ENCODE measurements at places on chromosomes 7 and 10.

DNA sequence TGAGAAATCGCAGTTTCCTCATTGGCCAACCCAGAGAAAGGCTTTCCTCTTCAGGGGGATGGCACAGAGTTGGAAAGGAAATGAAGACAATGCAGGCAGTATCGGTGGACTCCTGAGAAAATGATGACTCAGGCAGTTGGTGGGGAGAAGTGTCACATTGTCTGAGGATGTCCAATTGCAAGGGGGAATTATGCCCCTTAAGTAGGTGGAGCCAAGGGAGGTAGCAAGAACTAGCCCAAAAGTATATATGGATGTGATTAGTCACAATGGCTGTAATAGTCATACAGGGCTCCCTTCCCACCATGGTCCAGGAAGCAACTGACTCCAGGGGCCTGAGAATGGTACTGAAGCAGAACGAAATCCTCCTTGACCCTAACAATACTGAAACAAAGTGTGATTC, 58.3 kb upstream of the EGFR start:
- no peak for DNase-seq

GRCh38 chr7:45590679-45591057, 16.5 kb downstream of the ADCY1 start:
- no peak for DNase-seq

DNA sequence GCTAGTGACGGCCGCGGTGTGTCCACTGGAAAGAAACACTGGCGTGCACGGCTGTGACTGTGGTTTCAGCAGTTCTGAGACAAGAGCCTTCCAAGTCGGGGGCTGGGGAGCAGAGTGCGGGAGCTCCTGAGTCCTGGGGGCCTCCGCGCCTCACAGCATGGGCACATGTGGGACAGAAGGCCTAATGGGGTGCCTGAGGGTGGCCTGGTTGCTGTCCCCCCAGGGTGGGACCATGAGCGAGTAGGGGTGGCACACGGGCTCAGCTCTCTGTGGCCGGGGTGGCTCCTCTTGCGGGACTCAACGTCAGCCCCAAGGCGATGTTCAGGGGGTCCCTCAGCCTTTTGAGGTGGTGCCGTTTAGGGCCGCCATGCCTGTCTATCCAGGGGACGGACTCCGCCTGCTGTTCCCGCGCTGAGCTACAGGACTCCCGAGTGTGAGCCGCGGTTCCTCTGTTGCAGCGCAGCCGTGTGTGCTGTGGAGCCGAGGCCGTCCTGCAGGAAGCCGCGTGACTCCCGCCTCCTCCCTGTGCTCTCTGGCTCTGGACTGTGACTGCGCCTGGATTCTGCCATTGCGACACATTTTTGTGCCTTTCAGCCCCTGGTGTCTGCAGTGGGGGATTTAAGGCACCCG, 23.5 kb upstream of the CHST12 start:
- DNase-seq: no peak

GRCh38 chr7:37446371-37446770, 2.3 kb downstream of the ELMO1 start:
- DNase-seq: no peak

- no peak for DNase-seq
These were observed 16.1 kb downstream of the SFRP5 start for GRCh38 chr10:97755718-97756117.

GRCh38 chr7:47482013-47482875, 99.7 kb downstream of the TNS3 start:
- no peak for DNase-seq

DNA sequence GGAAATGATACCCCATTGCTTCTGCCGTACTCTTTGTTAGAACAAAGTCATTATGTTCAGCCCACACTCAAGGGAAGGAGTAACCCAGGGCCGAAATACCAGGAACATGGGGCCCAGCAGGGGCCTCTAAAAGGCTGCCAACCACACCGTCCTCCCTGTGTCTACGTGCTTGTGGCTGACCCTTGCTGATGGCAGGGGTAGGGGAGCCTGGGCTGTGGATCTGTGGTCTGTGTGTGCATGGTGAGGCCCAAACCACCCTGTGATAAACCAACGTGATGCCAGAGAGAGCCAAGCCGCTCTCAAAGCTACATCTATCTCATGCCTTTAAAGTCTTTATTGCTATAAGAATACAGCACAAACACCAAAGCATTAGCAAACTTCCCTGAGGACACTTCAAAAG, 159.2 kb downstream of the CCDC3 start:
- no peak for DNase-seq

DNA sequence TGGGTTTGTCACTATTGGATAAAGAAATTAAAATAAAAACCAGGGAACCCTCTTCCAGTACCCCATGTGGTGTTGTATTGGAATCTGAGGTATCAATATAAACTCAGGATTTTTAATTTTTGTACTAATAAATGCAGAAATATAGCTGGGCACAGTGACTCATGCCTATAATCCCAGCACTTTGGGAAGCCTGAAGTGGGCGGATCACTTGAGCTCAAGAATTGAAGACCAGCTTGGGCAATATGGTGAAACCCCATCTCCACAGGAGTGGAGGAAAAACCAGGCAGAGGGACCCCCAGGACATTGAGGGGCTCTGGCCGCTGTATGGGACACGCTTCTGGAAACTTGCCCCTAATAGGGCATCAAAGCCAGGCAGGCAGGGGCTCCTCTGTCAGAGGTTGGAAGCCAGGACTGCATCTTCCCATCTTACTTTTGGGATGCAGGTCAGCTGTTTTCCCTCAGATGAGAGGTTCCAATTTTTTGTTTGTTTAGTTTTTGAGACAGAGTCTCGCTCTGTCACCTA, 11.1 kb downstream of the ADIRF start:
- DNase-seq: no peak

DNA sequence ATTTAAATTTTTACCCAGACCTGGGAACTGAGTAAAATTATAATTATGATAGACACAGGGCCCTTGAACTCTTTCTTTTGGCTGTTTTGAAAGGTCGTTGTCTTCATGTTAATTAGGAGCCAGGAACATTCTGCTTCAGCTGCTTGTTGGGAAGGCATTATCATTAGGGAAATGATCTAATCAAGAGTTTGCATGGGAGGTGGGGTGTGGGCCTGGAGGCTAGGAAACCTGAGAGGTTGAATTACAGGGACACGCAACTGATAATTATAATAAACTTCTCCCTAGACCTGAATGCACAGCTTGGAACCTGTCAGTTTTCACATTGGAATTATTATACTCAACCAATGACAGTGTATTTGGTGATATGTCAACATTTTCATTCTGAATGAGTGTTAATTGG, 237.7 kb downstream of the CACNB2 start:
- no peak for DNase-seq
